Mesenchymal stem cell (in vitro differentiated cells and primary cell): ENCODE measurements at places on chromosomes 1 and 21.

- DNase-seq: peak; percentile 29
Measured at GRCh38 chr1:79614762-79615161, 608.2 kb upstream of the ADGRL4 start.

DNA sequence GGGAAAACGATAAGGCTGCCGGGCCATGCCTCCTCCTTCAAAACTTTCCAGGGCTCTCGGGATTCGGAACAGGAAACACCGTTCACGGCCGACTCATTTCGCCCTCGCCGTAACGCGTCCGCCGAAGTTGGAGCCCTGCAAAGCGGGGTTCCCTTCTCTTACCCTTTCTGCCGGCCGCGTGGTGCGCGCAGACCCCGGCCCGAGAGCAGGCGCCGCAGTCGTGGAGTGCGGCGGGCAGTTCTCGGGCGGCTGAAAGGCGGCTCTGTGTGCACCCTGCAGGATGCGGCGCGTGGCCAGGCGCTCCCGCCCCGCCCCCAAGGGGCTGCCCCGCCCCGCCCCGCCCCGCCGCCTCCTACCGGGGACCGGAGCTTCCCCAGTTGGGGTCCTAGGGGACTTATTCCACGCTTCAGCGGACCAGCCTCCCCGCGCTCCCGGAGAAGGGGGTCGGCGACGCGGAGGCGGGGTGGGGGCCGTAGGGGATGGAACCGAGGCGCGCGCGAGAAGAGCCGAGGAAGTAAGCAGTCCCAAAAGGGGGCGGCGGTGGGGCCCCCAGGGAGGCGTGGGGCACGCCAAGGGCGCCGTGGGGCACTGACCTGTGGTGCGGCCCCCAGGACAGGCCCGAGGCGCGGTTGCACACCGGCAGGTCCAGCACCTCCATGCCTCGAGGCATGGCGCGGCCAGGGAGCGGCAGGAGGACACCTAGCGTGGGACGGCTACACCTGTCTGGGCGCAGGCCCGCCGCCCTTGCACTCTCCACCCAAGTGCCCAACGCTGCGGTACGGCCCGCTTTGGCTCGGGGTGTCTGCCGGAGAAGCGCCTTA lies at the start of gene MCOLN2:
Gene MCOLN2 (minus strand): TSS at position 268 of the 821 bp plus-strand sequence. CDS start 241 bp downstream, at position 27.
- DNase-seq: peak; percentile 32

DNA sequence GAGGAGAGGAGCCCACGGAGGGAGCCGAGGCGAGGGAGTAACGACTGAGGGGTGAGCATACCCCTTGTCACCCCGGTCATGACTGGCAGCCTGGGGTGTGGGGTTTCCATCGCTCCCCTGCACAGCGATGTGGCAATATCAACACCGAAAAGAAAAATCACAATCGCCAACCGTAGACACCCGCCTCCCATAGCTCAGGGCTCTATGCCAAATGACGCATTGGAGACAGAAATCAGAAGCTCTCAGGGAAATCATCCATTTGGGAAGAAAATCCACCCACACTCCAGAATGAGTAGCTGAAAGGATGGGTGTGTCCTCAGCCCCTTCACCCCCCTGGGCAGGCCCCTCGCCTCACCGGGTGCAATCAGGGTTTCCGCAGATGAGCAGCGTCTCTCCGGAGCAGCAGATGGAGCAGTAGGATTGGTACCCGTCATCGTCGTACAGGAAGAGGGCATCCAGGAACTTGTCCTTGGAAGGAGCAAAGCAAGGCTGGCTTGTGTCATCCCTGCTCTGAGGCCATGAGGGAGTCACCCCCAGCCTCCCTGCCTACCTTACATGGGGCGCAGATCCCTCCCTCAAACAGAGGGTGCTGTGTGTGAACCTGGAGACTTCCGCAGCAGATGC lies 2.5 kb downstream of the DNMT3L start:
- no peak for DNase-seq

GRCh38 chr21:45325206-45326168 lies 37.8 kb upstream of the POFUT2 start:
- no peak for DNase-seq

- DNase-seq: no peak
Measured at GRCh38 chr1:150269451-150269850, 635 bp upstream of the APH1A start.

GRCh38 chr21:23534850-23535249 lies 2072.4 kb downstream of the MRPL39 start:
- DNase-seq: no peak

DNA sequence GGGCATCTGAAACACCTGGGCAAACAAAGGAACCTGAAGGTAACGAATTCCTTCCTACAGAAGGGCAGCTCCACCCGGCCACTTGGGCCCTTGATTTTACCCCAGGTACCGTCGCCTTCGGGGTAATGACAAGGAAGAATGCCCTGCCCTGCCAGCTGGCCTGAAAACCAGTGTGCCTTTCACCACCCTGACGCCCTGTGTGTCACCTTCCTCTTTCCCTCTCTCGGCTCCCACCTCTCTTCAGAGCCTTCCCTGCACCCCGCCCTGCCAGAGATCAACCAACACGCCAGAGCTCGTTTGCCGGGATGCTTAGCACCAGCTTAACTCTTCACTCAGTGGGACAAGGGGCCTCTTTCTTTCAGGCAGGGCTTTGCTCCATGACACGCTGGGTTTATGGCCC lies 86.0 kb downstream of the SIM2 start:
- no peak for DNase-seq

DNA sequence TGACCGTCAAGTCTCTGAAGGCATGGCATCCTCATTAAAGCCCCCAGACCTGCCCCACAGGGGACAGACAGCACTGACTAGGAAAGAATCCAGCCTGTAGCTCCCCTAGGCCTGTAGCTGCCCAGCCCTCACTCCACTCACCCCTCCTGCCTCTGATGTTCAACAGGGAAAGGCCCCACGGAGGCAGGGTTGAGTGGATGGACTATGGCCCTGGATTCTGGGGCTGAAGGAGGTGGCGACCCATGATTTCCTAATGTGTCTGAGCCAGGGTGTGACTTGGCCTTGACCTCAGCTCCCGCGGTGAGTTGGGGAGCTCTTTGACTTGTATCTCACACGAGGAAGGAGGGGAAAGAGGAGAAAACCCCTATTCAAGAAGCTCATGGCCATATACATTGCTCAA lies 238.5 kb upstream of the CSF3R start:
- no peak for DNase-seq

GRCh38 chr1:109769330-109770078 lies 5.8 kb upstream of the EPS8L3 start:
- DNase-seq: peak; percentile 69

DNA sequence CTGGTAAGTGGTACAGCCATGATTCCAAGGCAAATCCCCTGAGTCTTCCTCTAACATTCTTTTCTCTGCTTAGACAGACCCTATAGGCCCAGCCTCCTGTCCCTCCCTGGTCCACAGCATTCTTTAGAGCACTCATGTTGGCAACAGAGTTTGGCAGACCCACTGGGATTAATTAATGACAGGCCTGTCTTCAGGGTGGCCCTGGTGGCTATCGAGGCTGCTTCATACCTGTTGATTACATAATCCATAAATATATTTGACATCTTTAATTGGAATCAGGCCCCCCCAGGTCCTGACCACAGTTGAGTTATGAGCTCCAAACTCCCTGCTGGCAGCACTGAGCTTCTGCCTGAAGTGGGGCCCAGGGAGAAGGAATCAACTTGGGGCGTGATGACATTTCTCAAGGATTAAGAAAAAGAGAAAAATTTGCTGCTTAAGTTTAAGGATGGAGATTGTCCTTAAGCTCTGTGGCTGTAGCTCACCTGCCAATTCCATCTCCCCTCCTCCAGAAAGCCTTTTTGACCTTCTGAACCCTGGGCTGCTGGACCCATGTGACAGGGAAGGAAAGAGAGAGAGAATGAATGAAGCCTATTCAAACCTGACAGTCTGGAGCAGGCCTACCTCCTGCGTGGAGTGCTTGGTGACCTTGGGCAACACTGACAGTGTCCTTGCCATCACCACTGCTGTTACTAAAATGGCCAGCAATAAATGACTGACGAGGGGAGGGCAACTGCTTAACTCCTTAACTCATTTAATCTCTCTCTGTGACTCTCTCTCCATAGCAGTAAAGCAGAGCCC lies 156.6 kb downstream of the TRABD2B start:
- DNase-seq: no peak

- DNase-seq: no peak
Measured at GRCh38 chr1:13825033-13825432, 125.0 kb downstream of the PRDM2 start.

DNA sequence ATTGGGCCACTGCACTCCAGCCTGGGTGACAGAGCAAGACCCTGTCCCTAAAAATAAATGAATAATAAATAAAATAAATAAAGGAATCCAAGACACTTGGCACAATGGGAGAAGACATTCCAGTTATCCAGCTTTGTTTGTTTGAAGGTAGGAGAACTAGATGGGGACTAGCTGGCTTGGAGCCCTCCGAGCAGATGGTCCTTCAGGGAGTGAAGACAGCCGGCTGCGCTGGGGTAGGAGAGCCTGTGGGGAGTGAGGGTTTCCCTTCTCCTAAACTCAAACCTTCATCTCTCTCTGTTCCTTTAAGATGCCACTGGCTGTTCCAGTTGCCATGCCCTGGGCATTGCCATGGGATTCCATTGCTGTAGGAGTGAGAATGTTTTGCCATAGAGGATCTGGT lies 120.6 kb downstream of the NAV1 start:
- DNase-seq: no peak

- no peak for DNase-seq
Measured at GRCh38 chr1:111862599-111862998, 106.9 kb downstream of the DDX20 start.

DNA sequence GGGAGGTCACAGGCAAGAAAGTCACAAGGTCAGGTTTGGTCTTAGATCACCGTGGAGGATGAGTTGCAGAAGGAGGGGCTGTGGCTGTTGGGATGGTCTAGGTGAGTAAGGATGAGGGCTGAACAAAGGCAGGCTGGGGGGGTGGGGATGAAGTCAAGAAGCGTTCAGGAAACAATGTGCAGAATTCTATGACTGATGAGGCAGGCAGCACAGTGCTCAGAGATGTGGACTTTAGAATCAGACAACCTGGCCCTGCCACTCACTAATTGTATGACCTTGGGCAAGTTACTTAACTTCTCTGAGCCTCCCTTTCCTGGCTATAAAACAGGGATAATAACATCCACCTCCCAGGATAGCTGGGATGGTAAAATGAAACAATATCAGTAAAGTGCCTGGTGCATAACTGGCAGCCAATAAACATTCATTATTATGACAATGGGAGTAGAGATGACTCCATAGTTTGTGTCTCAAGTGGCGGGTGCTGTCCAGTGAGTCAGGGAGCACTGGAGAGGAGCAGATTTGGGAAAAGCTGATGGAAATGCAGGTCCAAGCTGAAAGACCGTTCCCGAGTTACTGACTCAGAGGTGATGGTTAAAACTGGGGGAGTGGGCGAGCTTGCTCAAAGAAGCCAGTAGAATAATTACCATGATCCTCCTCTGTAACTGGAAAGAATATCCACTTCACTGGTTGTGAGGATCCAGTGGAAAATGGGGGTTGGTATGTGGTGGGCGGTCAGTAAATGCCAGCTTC lies 2.1 kb downstream of the TIE1 start:
- DNase-seq: no peak

- peak; percentile 88 for DNase-seq
Measured at GRCh38 chr1:149885339-149886120, 13.8 kb upstream of the BOLA1 start.

GRCh38 chr1:93997756-93998155 lies 88.5 kb upstream of the GCLM start:
- no peak for DNase-seq

DNA sequence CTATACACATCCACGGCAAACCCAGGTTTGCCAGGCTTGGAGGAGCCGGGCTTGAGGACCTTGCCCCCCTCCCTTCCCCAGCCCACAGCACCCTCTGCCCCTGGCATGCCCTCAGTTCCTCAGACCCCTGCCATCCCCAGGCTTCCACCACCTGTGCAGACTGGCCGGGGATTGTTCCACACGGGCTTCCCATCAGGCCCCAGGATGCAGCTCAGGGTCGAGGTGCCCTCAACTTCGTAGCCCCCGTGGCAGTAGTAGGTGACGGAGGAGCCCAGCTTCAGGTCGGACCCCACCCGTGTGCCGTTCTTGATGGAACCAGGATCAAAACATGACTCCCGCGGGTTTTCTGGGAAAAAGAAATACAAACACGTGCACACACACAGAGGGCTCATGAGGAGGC lies 163.8 kb downstream of the ZSCAN20 start:
- no peak for DNase-seq

DNA sequence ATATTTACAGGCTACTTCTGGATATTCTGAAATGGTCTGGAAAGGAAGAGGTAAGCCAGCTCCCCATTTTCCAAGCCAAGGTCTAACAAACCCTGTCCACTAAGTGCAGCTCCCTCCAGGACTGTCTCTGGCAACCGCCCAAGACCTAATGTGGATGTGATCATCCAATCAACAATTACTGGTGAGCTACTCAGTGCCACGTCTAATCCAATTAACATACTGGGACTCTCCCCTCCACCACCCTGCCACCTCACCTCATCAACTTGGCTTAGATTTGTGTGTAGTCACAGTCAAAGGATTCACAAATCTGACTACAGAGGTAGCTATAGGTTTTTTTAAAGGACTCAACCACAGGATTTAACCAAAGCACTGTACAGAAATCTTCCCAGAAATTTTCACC lies 25.4 kb upstream of the S100A7 start:
- DNase-seq: no peak

DNA sequence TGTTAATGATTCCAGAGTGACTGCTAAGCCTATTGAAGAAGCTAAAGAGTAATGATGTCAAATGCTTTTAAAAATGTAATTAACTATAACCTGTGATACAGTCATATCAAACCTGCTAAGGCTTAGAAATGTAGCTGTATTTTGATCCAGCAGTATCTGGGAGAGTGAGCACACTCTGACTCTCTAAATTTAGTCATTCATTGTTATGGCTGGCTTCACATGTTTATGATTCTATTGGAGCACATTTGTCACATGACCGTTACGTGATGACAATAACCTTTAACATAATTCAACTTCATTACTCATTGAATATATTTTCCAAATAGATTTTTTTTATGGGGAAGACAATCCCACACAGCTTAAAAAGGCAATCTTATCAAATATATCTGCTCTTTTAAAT lies 587.1 kb downstream of the LMO4 start:
- DNase-seq: no peak

GRCh38 chr1:200207711-200208126 lies 180.2 kb downstream of the NR5A2 start:
- DNase-seq: no peak

GRCh38 chr1:16442941-16443340 lies 2.4 kb downstream of the NECAP2 start:
- no peak for DNase-seq

DNA sequence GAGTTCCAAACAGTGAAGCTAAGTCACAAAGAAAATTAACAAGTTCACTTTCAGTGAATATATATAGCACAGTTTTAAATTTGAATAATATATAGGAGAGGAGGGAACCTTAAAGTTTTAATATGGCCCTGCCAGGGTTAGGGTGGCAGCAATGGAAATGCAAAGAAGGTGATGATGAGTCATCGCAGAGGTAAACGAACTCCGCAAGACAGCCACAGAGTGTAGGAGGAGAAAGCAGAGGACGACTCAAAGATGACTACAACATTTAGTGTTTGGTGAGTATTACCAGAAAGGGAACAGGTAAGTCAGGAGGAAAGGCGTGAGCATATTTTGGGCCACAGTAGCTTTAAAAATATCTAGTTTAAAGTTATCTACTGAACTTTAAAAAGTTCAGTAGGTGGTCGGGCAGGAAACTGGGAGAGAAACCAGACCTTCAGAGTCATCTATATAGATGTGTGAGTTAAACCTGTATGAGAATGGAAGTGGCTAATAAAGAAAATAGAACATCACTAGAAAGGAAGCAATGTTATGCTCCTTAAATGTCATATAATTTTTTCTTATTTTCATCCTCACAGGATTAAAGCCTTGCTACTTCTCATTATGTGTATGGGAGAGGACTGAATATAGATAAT lies 75.7 kb downstream of the UCHL5 start:
- DNase-seq: no peak

- DNase-seq: no peak
Measured at GRCh38 chr1:107450899-107451664, 310.2 kb downstream of the NTNG1 start.
